Transverse colon (tissue), 4 donors: ENCODE measurements at places on chromosomes 4 and X.

- H3K36me3 ChIP-seq: no peaks in the 10 kb centered on the region
- no peak overlapping the region for H3K27ac ChIP-seq
- no peak overlapping the region for H3K4me3 ChIP-seq
- DNase-seq: no peak
- no peaks in the 10 kb centered on the region for H3K27me3 ChIP-seq
Observed at GRCh38 chr4:158234671-158235070, 24.4 kb downstream of the TMEM144 start.

GRCh38 chr4:87219632-87220093 lies 755 bp downstream of the KLHL8 start:
- peak; percentile 56 for DNase-seq
- no peaks in the 10 kb centered on the region for H3K27me3 ChIP-seq
- H3K4me3 ChIP-seq: peak overlapping the region; percentile 99
- H3K27ac ChIP-seq: peak overlapping the region; percentile 96

DNA sequence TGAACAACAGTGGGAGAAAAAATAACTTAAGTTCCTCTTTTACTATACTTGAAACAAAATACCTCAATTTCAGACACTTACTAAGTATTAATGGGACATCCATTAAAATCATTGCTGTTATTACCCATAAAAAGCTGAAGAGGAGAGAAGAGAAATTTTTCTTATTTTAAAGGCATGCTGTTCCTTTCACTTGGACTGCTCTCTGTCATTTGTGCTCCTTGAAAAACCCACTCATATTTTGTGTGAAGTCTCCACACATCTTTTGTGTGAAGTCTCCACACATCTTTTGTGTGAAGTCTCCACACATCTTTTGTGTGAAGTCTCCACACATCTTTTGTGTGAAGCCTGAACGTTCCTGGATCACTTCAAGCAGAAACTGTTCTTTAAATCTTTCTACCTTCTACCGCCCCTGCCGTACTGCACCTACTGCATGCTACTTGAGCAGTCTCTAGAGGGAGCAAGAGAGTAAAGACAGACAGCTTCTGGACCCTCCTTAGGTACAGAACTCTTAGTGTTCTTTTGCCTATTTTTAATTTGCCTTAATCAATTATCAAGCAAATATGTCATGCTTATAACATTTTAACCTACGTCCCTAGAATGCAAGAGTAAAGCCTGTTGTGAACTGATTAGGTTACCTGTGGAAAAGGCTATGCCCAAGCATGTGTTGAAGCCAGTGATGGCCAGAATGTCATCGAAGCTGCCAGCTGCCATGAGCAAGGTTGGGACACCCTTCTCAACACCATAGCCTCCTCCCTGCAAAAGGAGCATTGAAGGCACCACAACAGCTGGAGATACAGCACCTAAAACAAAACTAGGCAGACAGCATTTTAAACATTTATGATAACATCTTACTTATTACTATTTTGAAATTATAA lies 27.1 kb upstream of the SLC9B1 start:
- no peaks in the 10 kb centered on the region for H3K27me3 ChIP-seq

DNA sequence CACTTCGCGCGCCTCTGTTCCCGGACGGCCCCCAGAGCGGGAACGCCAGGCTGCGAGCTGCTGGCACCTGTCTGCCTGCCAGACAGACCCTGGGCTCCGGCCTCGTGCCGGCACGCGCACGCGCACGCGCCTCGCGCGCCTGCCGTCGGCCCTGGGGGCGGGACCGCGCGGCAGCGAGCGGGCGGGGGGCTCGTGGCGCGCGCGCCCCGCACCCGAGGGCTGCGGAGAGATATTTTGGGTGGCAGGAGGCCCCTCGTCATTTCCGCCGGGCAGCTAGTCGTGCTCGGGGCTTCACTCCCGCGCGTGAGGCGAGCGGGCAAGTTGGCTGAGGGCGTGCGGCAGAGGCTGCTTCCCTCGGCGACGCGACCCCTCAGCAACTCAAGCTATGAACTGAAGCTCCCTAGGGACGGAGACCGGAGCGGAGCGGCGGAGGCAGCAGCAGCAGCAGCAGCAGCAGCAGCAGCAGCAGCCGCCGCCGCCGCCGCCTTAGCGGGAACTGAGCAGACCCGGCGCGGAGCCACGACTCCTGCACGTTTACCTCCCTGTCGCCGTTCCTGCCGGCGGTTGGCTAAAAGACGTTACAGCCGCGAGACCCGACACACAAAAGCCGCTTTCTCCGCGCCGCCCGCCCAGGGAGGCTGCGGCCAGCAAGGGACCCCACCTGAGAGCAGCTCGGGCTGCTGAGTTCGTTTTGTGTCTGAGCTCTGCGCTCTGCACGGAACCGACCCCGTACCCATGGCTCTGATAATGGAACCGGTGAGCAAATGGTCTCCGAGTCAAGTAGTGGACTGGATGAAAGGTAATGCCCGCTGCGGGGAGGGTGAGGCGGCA lies at the start of gene CNKSR2:
Gene CNKSR2, plus strand, starts transcription at position 256 of the 831 bp plus-strand sequence. Its CDS starts 480 bp downstream, at position 736.
- H3K27me3 ChIP-seq: peaks cover 27% of the 10 kb centered on the region
- no peaks in the 10 kb centered on the region for H3K36me3 ChIP-seq
- no peak within 1 kb of the TSS for H3K27ac ChIP-seq
- H3K4me3 ChIP-seq: peak within 1 kb of the TSS; percentile 16
- DNase-seq: peak; percentile 47

GRCh38 chr4:5399790-5400421 lies 308.5 kb downstream of the EVC2 start:
- no peak overlapping the region for H3K4me3 ChIP-seq
- no peak for DNase-seq
- no peaks in the 10 kb centered on the region for H3K4me1 ChIP-seq
- no peak overlapping the region for H3K27ac ChIP-seq

- no peak for DNase-seq
- no peaks in the 10 kb centered on the region for H3K27me3 ChIP-seq
- H3K4me1 ChIP-seq: no peaks in the 10 kb centered on the region
- no peak overlapping the region for H3K4me3 ChIP-seq
- no peaks in the 10 kb centered on the region for H3K36me3 ChIP-seq
Observed at GRCh38 chr4:158605393-158605792, 66.3 kb downstream of the C4orf46 start.

DNA sequence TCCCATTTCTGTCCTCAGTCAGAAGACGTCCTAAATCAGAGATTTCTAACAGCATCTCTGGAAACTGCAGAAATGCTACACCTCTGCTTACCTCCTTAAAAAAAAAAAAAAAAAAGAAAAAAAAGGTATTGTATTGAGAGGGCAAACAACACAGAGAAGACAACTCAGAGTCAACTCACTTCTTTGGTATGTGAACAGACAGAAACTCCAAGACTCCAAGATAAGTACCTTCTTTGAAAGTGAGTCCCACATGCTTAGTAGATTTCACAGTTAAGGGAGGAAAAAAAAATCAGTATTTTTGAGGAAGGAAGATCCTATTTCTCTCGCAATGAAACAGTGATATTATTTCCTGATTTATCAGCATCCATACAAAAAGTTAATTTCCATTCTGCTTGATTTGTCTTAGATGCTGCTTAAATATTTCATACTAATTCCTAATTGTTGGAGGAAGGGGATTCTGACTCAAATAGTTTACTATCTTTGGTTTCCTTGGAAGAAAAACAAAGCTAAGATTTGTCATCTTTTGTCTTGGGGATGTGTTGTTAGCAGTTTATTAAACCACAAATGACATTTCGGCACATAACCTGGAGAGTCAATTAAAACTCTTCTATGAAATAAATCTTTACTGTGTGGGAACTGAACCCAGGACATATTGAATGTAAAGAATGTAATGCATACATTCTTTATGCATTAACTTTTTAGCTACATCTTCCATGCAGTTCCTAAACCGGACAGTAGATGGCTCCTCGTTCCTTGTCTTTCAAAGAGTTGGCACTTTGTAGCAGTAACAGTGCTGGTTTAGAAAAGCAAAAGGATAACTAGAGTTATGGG lies 4.7 kb downstream of the RASGEF1B start:
- peaks cover 15% of the 10 kb centered on the region for H3K4me1 ChIP-seq
- H3K27me3 ChIP-seq: no peaks in the 10 kb centered on the region
- H3K27ac ChIP-seq: peak overlapping the region; percentile 73
- peak; percentile 84 for DNase-seq
- no peak overlapping the region for H3K4me3 ChIP-seq
- H3K36me3 ChIP-seq: no peaks in the 10 kb centered on the region

- H3K27ac ChIP-seq: peak within 1 kb of the TSS; percentile 90
- DNase-seq: peak; percentile 99
- no peaks in the 10 kb centered on the region for H3K36me3 ChIP-seq
- no peaks in the 10 kb centered on the region for H3K27me3 ChIP-seq
- H3K4me1 ChIP-seq: peaks cover 9% of the 10 kb centered on the region
Observed at GRCh38 chr4:147617173-147617840, at the start of gene TMEM184C. Gene TMEM184C (plus strand): TSS chr4:147617397. CDS start chr4:147617957, 560 bp downstream.

DNA sequence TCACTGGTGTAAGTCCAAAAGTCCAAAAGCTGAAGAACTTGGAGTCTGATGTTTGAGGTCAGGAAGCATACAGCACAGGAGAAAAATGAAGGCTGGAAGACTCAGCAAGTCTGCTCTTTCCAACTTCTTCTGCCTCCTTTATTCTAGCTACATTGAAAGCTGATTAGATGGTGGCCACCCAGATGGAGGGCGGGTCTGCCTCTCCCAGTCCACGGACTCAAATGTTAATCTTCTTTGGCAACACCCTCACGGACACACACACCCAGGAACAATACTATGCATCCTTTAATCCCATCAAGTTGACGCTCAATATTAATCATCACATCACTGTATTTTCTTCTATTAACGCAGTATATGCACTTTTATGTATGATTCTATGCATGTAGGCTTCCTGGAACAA lies 931.6 kb upstream of the GRIA3 start:
- no peaks in the 10 kb centered on the region for H3K27me3 ChIP-seq
- H3K4me1 ChIP-seq: no peaks in the 10 kb centered on the region
- H3K4me3 ChIP-seq: no peak overlapping the region
- no peak overlapping the region for H3K27ac ChIP-seq

GRCh38 chr4:18734405-18734804 lies 712.9 kb upstream of the LCORL start:
- H3K36me3 ChIP-seq: no peaks in the 10 kb centered on the region
- DNase-seq: no peak
- H3K4me3 ChIP-seq: no peak overlapping the region
- no peak overlapping the region for H3K27ac ChIP-seq
- H3K27me3 ChIP-seq: no peaks in the 10 kb centered on the region

GRCh38 chr4:150781191-150781590 lies 199.2 kb downstream of the MAB21L2 start:
- no peak overlapping the region for H3K27ac ChIP-seq
- no peak overlapping the region for H3K4me3 ChIP-seq
- no peaks in the 10 kb centered on the region for H3K27me3 ChIP-seq
- H3K36me3 ChIP-seq: no peaks in the 10 kb centered on the region

- DNase-seq: no peak
- H3K4me3 ChIP-seq: no peak overlapping the region
- no peaks in the 10 kb centered on the region for H3K27me3 ChIP-seq
- no peaks in the 10 kb centered on the region for H3K4me1 ChIP-seq
- no peaks in the 10 kb centered on the region for H3K36me3 ChIP-seq
Observed at GRCh38 chrX:98067611-98068010, 1183.9 kb downstream of the RPA4 start.

GRCh38 chrX:149462849-149463248 lies 42.3 kb downstream of the IDS start:
- no peak for DNase-seq
- no peaks in the 10 kb centered on the region for H3K36me3 ChIP-seq
- no peak overlapping the region for H3K4me3 ChIP-seq
- H3K4me1 ChIP-seq: no peaks in the 10 kb centered on the region
- no peaks in the 10 kb centered on the region for H3K27me3 ChIP-seq
- no peak overlapping the region for H3K27ac ChIP-seq

GRCh38 chr4:122826079-122826527 lies 528 bp upstream of the FGF2 start:
- H3K27ac ChIP-seq: peak overlapping the region; percentile 88
- H3K36me3 ChIP-seq: no peaks in the 10 kb centered on the region
- H3K4me3 ChIP-seq: peak overlapping the region; percentile 39

DNA sequence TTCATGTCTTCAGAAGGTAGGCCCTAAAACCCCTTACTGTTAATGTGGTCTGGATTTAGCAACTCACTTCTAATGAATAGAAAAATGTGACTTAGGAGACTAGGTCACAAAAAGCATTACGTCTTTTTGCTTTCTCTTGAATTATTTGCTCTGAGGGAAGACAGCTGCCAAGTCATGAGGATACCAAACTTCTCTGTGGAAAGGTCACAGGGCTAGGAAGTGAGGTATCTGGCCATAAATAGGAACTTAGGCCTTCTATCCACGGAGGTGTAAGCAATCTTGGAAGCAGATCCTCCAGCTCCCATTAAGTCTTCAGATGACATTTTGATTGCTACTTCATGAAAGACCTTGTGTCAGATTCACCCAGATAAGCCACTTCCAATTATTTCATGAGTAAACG lies 120.6 kb downstream of the JADE1 start:
- no peak overlapping the region for H3K27ac ChIP-seq
- peaks cover 8% of the 10 kb centered on the region for H3K36me3 ChIP-seq
- H3K27me3 ChIP-seq: no peaks in the 10 kb centered on the region
- H3K4me1 ChIP-seq: no peaks in the 10 kb centered on the region

DNA sequence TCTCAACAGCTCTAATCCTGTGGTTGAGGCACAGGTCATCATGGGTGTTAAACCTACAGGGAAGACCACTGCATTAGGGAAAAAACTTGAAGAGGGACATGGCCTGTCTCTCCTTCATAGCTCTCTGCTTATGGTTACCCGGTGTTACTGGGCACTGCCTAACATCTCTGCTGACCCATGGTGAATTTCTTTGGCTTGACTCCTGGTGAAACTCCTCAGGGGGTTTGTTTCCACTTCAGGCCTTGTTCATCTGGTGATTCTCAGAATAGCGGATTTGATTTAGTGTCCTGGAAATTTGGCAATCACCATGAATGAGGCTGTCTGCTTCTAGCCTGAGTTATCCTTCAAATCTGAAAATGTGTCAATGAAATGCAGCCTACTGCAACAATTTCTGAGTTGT lies 114.4 kb downstream of the ZNF518B start:
- no peaks in the 10 kb centered on the region for H3K36me3 ChIP-seq
- no peaks in the 10 kb centered on the region for H3K27me3 ChIP-seq
- no peak overlapping the region for H3K27ac ChIP-seq
- DNase-seq: no peak
- H3K4me3 ChIP-seq: no peak overlapping the region

- H3K4me1 ChIP-seq: peaks cover 38% of the 10 kb centered on the region
- DNase-seq: no peak
- peaks cover 28% of the 10 kb centered on the region for H3K27me3 ChIP-seq
- H3K27ac ChIP-seq: no peak overlapping the region
- no peak overlapping the region for H3K4me3 ChIP-seq
Observed at GRCh38 chr4:1175635-1176229, 3.3 kb upstream of the SPON2 start.

GRCh38 chr4:183493246-183493645 lies 11.6 kb upstream of the ING2 start:
- no peak for DNase-seq
- no peaks in the 10 kb centered on the region for H3K36me3 ChIP-seq
- H3K27me3 ChIP-seq: no peaks in the 10 kb centered on the region
- no peak overlapping the region for H3K4me3 ChIP-seq
- no peak overlapping the region for H3K27ac ChIP-seq

DNA sequence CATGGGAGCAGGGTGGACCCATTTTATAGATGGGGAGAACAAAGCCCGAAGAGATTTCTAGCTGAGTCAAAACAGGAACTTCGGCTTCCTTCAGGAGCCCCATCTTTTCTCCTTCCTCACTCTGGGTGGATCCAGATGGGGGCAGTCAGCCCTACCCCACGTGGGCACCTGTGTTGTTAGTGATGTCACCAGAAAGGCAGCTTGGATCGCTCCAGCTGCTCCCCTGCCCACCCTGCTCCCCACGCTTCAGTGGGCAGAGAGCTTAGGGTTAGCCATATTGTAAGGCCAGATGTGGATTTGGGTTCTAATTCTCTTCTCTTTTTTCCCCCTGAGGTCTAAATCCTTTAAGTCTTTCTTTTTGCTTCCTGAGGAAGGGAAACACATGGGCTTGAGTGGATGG lies 132.3 kb upstream of the PJA1 start:
- no peak overlapping the region for H3K27ac ChIP-seq
- no peak overlapping the region for H3K4me3 ChIP-seq
- no peak for DNase-seq
- H3K27me3 ChIP-seq: no peaks in the 10 kb centered on the region
- no peaks in the 10 kb centered on the region for H3K4me1 ChIP-seq
